ENCODE measurements at places on chromosomes 6 and 20.

GRCh38 chr6:14635934-14636591, 518.5 kb downstream of the CD83 start:
- DNase-seq = no peak

- DNase-seq = peak; percentile 74
Observed at GRCh38 chr20:5845681-5846615, 95.7 kb downstream of the SHLD1 start.

- peak; percentile 13 for DNase-seq
Observed at GRCh38 chr20:4550740-4551139, 171.0 kb upstream of the PRND start.

DNA sequence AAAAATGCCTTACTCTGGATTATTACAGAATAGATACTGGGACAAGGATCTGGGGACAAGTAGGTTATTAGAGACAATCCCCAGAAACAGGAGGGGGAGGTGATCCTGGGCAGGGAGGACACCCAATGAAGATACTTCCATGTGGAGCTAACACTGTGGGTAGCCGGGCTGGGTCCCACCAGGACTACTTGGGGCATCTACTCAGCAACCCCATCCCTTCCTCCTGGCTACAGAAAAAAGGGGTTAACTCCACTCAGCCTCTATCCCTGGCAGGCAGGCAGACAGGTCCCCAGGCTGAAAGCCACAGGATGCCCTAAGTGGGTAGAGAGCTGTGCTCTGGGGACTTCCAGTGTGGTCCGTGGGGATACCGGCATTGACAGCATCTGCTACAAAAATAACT, 68.0 kb upstream of the NXT1 start:
- DNase-seq = no peak

GRCh38 chr6:55516736-55517135, 62.3 kb downstream of the HMGCLL1 start:
- DNase-seq = no peak

GRCh38 chr20:17896771-17897369, 71.7 kb downstream of the SNX5 start:
- DNase-seq = no peak

GRCh38 chr6:71733970-71734899, 152.1 kb upstream of the RIMS1 start:
- DNase-seq = no peak

GRCh38 chr6:125529061-125529460, 220.4 kb upstream of the HEY2 start:
- DNase-seq = no peak

- DNase-seq = no peak
Observed at GRCh38 chr20:47280228-47280627, 76.3 kb downstream of the ZMYND8 start.

- no peak for DNase-seq
Observed at GRCh38 chr6:149806127-149806526, 56.6 kb downstream of the PCMT1 start.

GRCh38 chr6:140572129-140572528, 1197.7 kb upstream of the CITED2 start:
- DNase-seq = peak; percentile 96

GRCh38 chr6:147514831-147515230, 6.3 kb downstream of the SAMD5 start:
- no peak for DNase-seq

DNA sequence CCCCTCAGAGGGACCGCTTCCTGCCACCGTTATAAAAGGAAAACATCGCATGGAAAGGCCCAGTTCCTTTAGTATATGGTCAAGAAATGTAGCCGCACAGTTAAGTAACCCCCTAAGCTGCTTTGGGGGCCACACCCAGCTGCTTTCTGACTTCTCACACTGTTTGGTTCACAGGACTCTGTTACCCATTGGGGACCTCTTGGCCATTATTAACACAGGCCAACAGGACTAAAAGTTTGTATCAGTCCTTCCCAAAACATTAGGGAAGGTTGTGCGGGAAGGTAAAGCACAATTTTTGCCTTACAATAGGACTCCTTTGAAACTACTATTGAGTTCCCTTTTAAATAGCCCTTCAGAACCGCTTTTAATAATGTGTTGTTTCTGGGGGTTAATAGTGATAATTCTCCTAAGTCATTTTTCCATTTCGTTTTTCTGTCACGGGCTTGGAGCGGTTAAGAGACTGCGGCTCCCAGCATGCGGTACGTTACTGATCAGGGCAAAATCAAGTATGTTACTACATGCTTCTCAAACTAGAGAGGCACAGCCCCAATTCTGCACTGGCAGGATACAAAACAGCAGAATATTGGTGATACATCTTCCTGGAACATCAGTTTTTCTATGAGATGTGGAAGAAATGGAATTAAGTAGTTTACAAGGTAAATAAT, 668 bp upstream of the RPP40 start:
- no peak for DNase-seq

DNA sequence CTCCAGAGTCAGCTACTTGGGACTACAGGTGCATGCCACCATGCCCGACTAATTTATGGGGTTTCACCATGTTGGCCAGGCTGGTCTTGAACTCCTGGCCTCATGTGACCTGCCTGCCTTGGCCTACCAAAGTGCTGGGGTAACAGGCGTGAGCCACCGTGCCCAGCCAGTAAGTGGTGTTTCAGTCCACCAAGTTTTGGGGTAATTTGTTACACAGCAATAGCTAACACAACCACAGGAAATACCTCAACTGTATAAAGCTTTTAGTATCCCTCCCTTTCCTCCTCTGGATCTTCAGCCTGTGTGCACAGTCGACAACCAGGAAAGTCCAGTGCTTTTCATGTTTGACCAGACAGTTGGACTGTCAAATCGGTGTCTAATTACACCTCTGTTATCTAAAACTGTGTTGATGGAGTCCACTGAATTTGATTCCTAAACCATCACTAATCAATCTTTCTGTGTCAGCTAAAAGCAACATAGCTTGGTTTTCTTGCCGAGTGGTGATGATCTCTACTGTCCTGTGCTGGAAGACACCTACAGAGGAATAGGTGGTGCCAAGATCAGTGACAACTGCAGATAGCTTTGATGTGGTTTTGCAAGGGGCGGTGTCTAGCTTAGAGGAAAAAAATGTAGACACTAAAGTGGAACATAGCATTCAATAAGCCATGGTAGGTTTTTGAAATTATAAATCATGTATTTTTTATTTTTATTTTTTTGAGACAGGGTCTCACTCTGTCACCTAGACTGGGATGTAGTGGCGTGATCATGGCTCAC, 22.2 kb upstream of the ZBTB2 start:
- DNase-seq = no peak

- no peak for DNase-seq
Observed at GRCh38 chr6:155939253-155939652, 483.6 kb upstream of the NOX3 start.

- peak; percentile 13 for DNase-seq
Observed at GRCh38 chr6:28408076-28408802, 8.7 kb upstream of the ZSCAN12 start.

DNA sequence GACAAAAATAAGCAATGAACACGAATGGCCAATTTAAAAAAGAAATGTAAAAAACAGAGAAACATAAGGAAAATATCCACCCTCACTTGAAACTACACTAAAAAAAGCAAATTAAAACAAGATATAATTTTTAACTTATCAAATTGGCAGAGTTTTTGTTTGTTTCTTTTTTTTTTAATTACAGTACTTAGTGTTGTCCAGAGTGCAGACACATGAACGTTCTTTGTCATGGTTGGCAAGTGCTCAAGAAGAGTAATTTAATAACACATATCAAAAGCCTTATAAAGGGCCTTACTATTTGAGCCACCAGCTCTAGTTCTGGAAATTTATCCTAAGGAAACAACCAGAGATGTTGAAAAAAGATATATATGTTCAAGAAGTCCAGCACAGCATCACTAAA, 142.3 kb downstream of the ATXN1 start:
- DNase-seq = no peak

DNA sequence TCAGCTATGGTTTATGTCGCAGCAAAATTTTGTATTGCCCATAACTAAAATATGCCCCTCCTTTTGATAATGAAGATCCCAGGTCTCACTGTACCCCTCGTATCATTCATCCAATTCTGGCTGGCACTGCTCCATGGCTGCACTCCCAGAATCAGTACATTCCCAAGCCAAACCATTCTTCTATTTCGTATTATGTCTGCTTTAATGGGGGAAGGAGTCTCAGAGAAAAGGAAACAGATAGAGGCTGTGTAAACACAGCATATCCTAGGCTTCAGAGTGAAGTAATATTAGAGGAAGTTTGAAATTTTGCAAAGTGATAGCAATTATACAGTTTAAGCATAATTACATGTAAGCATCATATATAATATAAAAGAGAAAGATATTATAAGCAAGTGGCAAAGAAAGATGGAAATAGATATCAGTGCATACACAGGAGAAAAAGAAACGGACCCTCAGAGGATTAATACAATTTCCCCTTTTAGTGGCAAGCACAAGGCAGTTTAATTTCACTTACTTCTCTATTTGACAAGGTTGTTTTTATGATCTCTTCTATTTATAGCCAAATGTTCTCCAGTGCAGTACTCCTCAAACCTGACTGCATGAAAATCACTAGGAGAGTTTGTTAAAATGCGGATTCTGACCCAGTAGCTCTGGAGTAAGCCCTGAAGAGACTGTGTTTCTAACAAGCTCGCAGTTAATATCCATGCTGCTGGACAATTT, 56.5 kb upstream of the TENT5A start:
- peak; percentile 57 for DNase-seq

GRCh38 chr6:168437751-168438150, 3.2 kb upstream of the SMOC2 start:
- no peak for DNase-seq

DNA sequence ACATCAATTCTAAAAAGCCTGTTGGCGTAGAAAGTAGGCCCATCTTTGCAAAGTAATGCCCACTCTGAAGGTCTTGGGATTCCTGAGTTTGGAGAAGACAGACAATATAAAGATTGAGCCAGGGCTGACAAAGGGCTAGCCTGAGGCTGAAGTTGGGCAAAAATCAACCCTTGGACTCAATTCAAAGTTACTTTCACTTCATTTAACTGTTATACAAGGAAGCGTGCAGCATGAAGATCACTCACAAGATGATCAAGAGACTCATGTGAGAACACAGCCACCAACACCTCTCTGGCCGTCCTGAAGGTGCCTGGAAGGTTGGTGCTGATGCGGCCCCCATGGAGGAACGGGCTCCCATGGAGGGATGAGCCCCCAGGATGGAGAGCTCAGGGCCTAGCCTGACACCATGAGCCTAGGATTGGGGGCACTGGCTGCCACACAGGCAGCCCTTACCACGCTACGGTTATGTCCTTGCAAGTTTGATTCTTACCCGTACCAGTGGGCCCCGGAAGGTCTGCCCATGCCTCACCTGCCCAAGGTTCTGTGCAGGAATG, 26.6 kb downstream of the FOXC1 start:
- DNase-seq = no peak

DNA sequence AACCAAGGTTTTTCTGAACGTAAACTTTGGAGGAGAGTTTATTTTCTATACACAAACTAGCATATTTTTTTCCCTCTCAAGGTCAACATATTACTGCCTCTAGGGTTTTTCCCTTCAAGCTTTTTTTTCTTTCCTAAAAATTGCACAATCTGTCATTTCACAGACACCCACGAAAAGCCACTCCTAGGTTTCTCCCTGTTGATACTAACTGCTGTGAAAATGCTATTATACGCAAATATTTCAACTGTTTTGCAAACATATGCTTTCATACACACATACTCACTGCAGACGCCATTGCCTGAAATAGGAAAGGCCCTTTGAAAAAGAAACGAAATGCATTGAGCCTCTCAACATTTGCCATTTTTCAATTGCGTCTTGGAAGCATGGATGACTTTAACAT, 333.0 kb downstream of the CD83 start:
- no peak for DNase-seq

DNA sequence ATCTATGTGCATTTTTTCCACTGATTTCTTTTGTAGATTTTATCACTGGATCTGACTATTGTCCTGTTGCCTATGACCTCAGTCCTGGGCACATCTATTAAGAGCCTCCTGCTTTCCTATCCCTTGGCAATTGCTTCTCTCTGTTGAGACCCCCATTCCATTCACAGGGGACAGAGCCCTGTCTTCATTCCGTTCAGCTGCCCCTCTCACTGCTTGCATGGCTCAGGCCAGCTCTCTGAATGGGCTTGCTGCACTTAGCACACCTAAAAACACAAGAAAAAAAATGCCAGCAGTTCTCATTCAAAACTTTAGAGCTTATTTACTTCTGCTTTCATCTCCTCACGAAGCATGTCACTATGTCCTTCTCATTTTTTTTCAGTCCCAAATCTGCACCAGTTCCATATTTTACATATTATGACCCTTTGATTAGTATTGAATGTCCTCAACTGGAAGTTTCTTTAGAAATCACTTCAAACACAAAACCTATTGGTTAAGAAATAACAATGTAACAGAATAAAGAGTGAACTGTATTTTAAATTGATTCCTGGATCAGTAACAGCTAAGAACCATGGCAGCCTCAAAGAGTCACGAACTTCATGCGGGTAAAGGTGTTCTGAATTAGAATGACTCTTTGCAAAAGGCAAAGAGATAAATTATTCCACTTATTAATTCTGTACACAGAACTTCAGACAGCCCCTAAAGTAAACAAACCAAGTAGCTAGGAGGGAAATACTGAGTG, 616.5 kb downstream of the C6orf118 start:
- no peak for DNase-seq

GRCh38 chr20:47782920-47783552, 2.2 kb downstream of the SULF2 start:
- DNase-seq = no peak

DNA sequence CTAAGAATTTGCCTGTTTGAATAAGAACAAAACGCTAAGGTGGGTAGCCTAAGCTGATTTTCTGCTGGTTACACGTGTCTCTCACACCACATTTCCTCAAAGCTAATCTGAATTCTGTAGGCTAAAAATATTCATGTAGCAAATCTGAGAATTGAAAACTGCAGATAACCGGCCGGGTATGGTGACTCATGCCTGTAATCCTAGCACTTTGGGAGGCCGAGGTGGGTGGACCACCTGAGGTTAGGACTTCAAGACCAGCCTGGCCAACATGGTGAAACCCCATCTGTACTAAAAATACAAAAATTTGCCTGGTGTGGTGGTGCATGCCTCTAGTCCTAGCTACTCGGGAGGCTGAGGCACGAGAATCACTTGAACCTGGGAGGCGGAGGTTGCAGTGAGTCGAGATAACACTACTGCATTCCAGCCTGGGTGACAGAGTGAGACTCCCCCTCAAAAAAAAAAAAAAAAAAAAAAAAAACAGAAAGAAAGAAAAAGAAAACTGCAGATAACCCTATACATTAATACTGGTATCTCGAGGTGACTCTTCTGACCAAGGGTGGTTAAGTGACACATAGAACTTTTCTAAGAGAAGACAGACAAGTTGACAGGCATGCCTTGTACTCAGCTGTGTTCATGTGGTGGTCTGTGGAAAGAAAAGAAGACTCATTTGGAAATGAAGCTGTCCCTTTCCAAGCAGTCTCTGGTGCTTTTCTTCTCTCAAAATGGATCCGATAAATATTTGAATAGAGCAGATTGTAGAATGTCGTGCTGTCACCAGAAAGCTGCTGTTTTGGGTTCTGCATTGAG, 24.7 kb upstream of the ASXL1 start:
- DNase-seq = no peak

GRCh38 chr6:126210398-126211075, 129.4 kb upstream of the CENPW start:
- peak; percentile 6 for DNase-seq

GRCh38 chr6:149938571-149939355, 3.1 kb upstream of the ULBP2 start:
- no peak for DNase-seq
